ENCODE measurements at places on chromosomes 2 and 18. TPM values are rescaled to one million over a fixed set of nuclear protein-coding genes. Genes with fewer than 3 reads are reported as not detected.

The IL1RL2 gene
- total RNA-seq: 0.62 TPM

The VIL1 gene
- total RNA-seq: not detected

The VWC2L gene
- not detected for total RNA-seq

The ABCG8 gene
- not detected for total RNA-seq

The SULT6B1 gene
- not detected for total RNA-seq

The POTEC gene
- total RNA-seq: not detected

The GAL3ST2 gene
- not detected for total RNA-seq

The FN1 gene
- 2,610 TPM for total RNA-seq

The CMPK2 gene
- total RNA-seq: 9.8 TPM

The PER2 gene
- total RNA-seq: 5.3 TPM

The EHD3 gene
- 11.4 TPM for total RNA-seq

The SPATA3 gene
- not detected for total RNA-seq

The ASXL2 gene
- total RNA-seq: 16.8 TPM

The C2orf66 gene
- not detected for total RNA-seq

The TEKT4 gene
- total RNA-seq: not detected

The EGR4 gene
- not detected for total RNA-seq

The DOCK10 gene
- total RNA-seq: 1.2 TPM

The ANKRD53 gene
- total RNA-seq: 0.54 TPM

The UGT1A4 gene
- not detected for total RNA-seq

The SAP130 gene
- total RNA-seq: 9.3 TPM

Data from kidney epithelial cell (primary cell).